Activated T-helper 1 cell treated with anti-CD3 and anti-CD28 coated beads, Interleukin-2, amount 50 U/mL, for 16 hours (primary cell): ENCODE measurements at places on chromosomes 7 and 10.

- no peak for DNase-seq
Measured at GRCh38 chr10:23150091-23150490, 42.0 kb upstream of the PTF1A start.

GRCh38 chr10:5776881-5777197 lies 36.4 kb downstream of the GDI2 start:
- no peak for DNase-seq

DNA sequence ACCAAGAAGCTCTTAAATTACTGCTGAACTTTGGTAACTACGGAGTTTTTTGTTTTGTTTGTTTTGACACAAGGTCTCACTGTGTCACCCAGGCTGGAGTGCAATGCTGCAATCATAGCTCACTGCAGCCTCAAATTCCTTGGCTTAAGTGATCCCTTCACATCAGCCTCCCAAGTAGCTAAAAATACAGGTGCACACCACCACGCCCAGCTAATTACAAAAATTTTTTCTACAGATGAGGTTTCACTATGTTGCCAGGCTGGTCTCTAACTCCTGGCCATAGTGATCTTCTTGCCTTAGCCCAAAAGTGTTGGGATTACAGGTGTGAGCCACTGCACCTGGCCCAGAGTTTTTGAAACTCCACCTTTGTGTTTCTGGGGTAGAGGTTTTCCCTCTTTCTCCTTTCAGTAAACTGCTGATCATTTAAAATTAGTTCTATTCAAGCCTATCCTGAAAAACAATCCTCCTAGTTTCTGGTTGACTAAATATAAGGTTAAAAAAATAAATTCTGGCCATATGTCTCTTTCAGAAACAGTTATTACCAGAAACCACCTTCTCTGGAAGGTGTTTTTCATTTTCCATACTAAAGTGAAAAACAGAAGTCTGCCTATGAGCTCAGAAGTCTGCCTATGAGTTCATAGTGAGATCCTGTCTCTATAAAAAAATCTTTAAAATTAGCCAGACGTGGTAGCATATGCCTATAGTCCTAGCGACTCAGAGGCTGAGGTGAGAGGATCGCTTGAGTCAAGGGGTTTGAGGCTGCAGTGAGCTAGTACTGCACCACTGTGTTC lies 63.9 kb downstream of the VOPP1 start:
- DNase-seq: no peak

DNA sequence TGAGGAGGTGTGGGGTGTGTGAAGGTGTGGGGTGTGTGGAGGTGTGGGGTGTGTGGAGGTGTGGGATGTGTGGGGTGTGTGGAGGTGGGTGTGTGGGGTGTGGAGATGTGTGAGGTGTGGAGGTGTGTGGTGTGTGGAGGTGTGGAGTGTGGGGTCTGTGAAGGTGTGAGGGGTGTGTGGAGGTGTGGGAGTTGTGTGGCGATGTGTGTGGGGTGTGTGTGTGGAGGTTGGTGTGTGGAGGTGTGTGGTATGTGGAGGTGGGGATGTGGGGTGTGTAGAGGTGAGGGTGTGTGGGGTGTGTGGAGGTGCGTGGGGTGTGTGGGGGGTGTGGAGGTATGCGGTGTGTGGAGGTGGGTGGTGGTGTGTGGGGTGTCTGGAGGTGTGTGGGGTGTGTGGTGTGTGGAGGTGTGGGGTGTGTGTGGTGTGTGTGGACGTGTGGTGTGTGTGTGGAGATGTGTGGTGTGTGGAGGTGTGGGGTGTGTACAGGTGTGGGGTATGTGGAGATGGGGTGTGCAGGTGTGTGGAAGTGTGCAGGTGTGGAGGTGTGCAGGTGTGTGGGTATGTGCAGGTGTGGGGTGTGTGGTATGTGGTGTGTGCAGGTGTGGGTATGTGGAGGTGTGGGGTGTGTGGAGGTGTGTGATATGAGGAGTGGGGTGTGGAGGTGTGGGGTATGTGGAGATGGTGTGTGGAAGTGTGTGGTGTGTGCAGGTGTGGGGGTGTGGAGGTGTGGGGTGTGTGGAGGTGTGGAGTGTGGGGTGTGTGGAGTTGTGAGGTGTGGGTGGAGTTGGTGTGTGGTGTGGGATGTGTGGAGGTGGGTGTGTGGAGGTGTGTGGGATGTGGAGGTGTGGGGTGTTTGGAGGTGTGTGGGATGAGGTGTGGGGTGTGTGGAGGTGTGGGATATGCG lies 34.5 kb downstream of the SPDYE17 start:
- DNase-seq: no peak

DNA sequence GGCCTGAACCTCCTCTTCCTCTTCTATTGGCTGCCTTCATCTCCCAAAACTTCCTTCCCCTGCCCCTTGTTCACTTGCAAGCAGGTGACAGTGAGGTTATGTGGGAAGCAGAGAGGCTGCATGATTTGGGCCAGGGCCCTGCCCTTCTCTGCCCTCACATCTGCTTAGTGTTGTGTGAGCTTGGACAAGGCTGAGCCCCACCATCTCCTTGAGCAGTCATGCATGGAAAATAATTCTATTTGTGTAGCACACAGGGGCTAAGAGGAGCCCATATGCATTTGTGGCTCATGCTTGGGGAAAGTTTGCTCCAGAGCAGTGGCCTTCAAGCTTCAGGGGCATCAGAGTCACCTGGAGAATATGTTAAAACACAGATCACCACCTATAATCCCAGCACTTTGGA lies 26.8 kb upstream of the AQP1 start:
- DNase-seq: no peak

GRCh38 chr10:69739634-69740033 lies 62.1 kb upstream of the COL13A1 start:
- DNase-seq: no peak

DNA sequence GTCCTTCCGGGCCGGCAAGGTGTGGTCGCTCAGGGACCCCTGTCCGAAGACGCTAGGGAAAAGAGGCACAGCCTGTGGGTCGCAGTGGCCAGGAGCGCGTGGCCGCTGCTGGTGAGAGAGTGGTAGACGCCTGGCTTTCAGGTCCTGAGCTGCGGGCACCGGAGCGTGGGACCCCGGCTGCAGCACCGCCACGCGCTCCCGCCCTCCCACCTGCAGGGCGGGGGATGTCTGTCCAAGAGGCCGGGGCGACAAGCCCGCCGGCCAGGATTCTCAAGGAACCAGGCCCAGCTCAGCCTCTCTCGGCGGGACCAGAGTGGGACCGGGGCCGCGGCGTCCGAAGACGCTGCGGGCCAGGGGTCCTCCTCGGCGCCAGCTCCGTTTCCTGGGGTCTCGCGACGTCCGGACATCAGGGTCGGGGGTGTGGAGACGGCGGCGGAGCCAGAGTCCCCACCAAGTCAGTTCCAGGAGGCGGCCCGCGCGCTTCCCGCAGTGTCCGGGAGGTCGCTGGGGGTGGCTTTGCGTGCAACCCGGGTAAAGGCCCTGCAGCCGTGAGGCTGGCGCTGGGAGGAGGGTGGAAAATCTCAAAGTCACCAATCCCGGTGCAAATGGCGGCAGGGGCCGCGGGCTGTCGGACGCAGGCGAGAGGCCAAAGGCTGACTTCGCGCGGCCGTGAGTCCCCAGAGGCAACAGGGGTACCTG lies 5.5 kb downstream of the ZNF503 start:
- DNase-seq: no peak
